Upper lobe of right lung (tissue), 1 donor: ENCODE measurements at places on chromosomes 4 and X. TPM values are rescaled to one million over a fixed set of nuclear protein-coding genes. Genes with fewer than 3 reads are reported as not detected.

Gene PF4V1
- not detected for total RNA-seq

DNA sequence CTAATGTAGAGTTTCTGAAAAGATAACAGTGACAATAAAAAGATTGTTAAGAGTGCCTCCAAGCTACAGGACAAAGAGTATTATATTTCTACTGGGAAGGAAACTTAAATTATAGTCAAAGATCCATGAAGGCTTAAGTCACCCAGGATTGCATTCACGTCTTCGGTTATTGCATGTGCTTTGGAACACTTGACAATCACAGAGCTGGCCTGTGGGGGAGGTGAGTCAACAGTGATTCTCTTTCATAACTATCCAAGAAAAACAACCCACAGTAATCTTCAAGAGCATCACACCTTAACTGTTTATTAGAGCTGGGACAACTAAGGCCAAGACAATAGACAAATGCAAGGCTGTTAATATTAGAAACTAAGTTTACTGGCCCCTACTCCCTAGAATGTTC lies 40.3 kb downstream of the PDGFC start:
- no peaks in the 10 kb centered on the region for H3K27me3 ChIP-seq
- DNase-seq, result no peak
- H3K4me1 ChIP-seq, result no peaks in the 10 kb centered on the region
- H3K4me3 ChIP-seq, result no peak overlapping the region
- H3K36me3 ChIP-seq, result no peaks in the 10 kb centered on the region

Gene CXCL3
- total RNA-seq, result 9.7 TPM

- no peaks in the 10 kb centered on the region for H3K4me1 ChIP-seq
- H3K27ac ChIP-seq, result no peak overlapping the region
- H3K36me3 ChIP-seq, result no peaks in the 10 kb centered on the region
- H3K27me3 ChIP-seq, result no peaks in the 10 kb centered on the region
- no peak overlapping the region for H3K4me3 ChIP-seq
- DNase-seq, result no peak
Measured at GRCh38 chrX:64097891-64098290, 107.6 kb downstream of the AMER1 start.

DNA sequence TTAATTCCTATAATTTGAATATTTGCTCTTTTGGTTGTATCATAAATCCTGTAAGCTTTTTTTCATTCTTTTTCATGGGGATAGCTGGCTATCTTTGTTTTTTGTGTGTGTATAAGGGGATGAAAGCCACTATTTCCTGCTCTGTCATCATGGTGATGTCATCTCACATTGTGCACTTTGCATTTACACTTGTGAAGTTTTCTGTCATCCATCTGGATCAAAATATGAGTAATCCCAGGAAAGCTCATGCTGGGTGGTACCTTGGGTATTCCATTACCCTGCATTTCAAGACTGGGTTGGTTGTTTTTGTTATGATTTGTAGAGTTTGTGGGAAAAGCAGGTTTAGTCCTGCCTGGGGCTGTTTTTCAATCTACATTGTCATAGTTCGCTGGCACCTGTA lies 367.3 kb downstream of the CHIC1 start:
- no peaks in the 10 kb centered on the region for H3K27me3 ChIP-seq
- no peaks in the 10 kb centered on the region for H3K36me3 ChIP-seq
- no peak for DNase-seq
- no peak overlapping the region for H3K4me3 ChIP-seq
- no peak overlapping the region for H3K27ac ChIP-seq
- H3K4me1 ChIP-seq, result no peaks in the 10 kb centered on the region

DNA sequence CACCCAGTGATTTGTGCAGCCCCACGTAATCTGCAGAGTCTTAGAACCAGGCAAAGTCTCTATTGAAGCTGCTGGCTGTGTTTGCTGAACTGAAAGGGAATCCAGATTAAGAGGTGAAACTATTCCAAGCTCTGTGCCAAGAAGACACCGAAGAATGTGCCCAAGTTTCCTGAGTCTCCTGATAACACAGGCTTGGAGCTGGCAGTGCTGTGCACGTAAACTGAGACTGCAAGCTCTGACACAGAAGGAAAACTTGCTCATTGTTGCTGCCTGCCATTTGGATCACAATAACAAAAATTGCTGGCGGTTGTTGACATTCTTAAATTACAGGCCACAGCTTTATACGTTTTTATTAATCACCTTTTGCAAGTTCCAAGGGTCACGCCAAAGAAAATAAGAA lies 60.2 kb upstream of the VCX3B start:
- H3K4me3 ChIP-seq, result no peak overlapping the region
- no peaks in the 10 kb centered on the region for H3K27me3 ChIP-seq
- DNase-seq, result no peak
- H3K27ac ChIP-seq, result no peak overlapping the region
- H3K4me1 ChIP-seq, result no peaks in the 10 kb centered on the region

- no peak overlapping the region for H3K27ac ChIP-seq
- H3K36me3 ChIP-seq, result no peaks in the 10 kb centered on the region
- no peaks in the 10 kb centered on the region for H3K27me3 ChIP-seq
- H3K4me3 ChIP-seq, result no peak overlapping the region
- DNase-seq, result no peak
Measured at GRCh38 chr4:76605099-76605563, 170.1 kb downstream of the SHROOM3 start.

- no peak overlapping the region for H3K27ac ChIP-seq
- no peak for DNase-seq
- H3K4me3 ChIP-seq, result no peak overlapping the region
- no peaks in the 10 kb centered on the region for H3K4me1 ChIP-seq
Measured at GRCh38 chr4:176540814-176541213, 221.0 kb downstream of the SPCS3 start.

DNA sequence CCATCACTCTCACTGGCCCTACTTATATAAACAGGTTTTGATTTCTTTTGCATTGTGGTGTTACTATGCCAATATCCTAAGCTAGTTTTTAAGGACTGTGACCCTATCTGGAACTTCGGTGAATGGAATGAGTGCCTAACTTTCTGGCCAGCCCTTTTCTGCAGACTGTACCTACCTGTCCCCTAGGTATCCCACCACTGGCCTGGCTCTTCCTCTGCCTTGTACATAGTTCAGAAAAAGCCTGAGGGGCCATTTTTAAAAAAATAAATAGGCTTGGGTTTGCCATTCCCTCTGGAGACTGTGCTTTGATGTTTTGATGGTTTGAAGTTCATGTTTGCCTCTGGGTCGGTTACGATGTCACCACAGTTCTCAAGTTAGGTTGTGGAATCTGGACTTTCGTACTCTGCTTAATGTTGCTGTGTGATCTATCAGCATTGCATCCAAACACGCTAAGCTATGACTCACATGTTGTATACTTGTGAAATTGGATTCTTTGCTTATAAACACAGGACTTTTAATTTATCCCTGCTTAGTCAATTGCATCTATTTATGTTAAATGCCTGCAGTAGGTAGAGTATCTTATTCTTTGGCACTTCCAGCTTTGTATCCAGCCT lies 182.0 kb downstream of the ANKRD50 start:
- no peaks in the 10 kb centered on the region for H3K27me3 ChIP-seq
- no peak overlapping the region for H3K27ac ChIP-seq
- no peak overlapping the region for H3K4me3 ChIP-seq
- no peaks in the 10 kb centered on the region for H3K4me1 ChIP-seq

GRCh38 chrX:79268788-79269187 lies 98.3 kb downstream of the ITM2A start:
- no peak overlapping the region for H3K4me3 ChIP-seq
- no peaks in the 10 kb centered on the region for H3K4me1 ChIP-seq
- H3K27me3 ChIP-seq, result no peaks in the 10 kb centered on the region
- no peak for DNase-seq
- H3K27ac ChIP-seq, result no peak overlapping the region

Gene ADD1
- 286 TPM for total RNA-seq

Gene SPINK2
- total RNA-seq, result not detected

DNA sequence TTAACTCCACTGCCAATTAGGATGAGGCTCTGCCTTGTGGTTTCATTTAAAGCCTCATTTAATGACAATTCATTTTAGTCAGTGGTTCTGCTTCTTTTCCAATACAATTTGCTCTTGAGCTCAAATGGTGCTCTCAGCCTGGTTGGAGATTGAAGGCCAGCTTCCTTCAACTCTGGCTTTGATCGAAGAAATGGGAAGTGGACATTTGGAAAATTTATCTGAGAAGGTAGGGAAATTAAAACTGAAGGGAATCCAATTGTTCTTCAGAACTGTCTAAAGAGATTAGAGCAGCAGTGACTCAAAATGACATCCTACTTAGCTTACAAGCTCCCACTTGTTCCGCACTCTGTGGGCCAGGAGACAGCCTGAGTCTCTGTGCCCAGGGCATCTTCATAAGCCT lies 206.8 kb downstream of the SMARCA1 start:
- H3K4me1 ChIP-seq, result no peaks in the 10 kb centered on the region
- no peak overlapping the region for H3K4me3 ChIP-seq
- no peak for DNase-seq

DNA sequence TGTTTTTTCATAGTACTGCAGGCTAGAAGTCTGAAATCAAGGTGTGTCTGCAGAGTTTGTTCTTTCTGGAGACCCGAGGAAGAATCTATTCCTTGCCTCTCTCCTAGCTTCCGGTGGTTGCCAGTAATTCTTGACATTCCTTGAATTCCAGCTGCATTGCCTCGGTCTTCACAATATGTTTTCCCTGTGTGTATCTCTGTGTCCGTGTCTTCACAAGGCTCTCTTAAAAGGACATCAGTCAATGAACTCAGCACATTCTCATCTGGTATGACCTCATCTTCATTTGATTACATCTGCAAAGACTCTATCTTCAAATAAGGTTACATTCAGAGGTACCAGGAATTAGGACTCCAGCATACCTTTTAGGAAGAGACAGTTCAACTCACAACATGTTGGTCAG lies 163.4 kb downstream of the BANK1 start:
- H3K4me1 ChIP-seq, result no peaks in the 10 kb centered on the region
- no peaks in the 10 kb centered on the region for H3K36me3 ChIP-seq
- no peaks in the 10 kb centered on the region for H3K27me3 ChIP-seq
- H3K27ac ChIP-seq, result no peak overlapping the region
- no peak for DNase-seq
- no peak overlapping the region for H3K4me3 ChIP-seq

- peaks cover 74% of the 10 kb centered on the region for H3K4me1 ChIP-seq
- no peaks in the 10 kb centered on the region for H3K27me3 ChIP-seq
- no peak for DNase-seq
- no peaks in the 10 kb centered on the region for H3K36me3 ChIP-seq
Measured at GRCh38 chr4:158811704-158812103, 42.9 kb downstream of the FNIP2 start.

DNA sequence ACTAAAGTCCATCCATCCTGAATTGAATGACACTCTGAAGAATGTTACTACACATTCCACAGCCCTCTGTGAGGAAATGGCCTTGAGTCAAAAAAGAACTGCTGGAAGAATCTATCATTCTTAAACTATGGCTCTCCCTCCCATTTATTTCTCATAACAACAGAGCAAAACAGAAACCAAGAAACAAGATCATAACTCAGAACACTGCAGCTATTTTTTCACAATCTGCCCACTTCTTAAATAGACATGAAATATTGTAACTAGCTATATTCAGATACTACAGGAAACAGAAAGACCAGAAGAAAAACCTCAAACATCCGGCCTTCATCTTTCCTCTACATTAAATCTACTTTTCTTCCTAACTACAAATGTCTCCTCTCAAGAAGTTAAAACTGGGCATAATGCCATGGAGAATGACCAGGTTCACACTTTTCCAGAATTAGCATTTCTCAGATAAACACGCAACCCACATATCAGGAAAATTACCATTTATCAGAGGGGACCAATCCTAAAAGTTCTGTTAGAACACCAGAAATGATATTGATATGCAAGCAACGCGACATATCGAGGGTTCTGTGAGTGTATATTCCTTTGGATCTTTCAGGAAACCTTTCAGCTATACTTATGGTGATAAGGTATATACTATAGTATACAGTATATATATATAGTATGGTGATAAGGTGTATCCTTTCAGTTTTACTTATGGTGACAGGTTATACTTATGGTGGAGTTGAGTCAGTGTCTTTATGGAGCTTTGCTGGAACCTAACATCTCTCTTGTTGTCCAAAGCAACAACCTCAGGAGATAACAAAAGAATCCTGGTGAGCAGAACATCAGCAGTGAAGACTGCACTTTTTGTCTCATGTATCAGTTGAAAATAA lies 60.4 kb upstream of the IRF2 start:
- no peaks in the 10 kb centered on the region for H3K27me3 ChIP-seq
- peak overlapping the region; percentile 98 for H3K27ac ChIP-seq
- H3K4me3 ChIP-seq, result peak overlapping the region; percentile 6
- peaks cover 34% of the 10 kb centered on the region for H3K4me1 ChIP-seq

Gene AKAP17A
- total RNA-seq, result 46.3 TPM

DNA sequence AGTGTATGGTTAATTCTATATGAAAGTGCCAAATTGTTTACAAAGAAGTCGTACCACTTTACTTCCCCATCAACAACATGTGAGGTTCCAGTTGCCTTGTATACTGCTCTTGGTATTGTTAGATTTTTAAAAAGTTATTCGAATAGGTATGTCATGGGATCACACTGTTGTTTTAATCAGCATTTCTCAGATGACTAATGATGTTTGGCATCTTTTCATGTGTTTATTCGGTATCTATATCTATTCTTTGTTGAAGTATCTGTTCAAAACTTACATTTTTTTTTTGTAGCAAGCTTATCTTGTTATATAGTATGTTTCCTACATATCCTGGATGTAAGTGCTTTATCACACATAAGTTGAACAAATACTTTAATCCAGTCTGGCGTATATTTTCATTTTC lies 99.4 kb upstream of the MAB21L2 start:
- H3K27me3 ChIP-seq, result no peaks in the 10 kb centered on the region
- DNase-seq, result no peak
- H3K4me1 ChIP-seq, result no peaks in the 10 kb centered on the region

GRCh38 chr4:70863099-70863790 lies 23.6 kb upstream of the GRSF1 start:
- H3K27ac ChIP-seq, result no peak overlapping the region
- no peaks in the 10 kb centered on the region for H3K36me3 ChIP-seq
- H3K27me3 ChIP-seq, result no peaks in the 10 kb centered on the region
- DNase-seq, result no peak

DNA sequence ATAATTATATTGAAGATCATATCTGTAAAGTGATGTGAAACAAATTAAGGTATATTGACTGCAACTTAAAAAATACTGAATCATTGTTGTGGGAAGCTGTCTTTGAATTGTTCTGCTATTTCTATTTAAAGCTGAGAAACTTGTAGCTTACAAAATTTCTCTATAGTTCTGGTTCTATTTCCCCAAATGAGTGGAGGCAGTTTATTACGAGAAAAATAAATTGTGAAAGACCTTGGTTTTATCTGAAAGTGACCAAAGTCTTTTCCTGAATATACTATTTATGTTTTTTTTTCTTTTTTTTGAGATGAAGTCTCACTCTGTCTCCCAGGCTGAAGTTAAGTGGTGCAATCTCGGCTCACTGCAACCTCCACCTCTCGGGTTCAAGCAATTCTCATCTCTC lies 165.4 kb downstream of the SH3BGRL start:
- no peak for DNase-seq
- H3K4me3 ChIP-seq, result no peak overlapping the region
- no peaks in the 10 kb centered on the region for H3K4me1 ChIP-seq
- H3K36me3 ChIP-seq, result no peaks in the 10 kb centered on the region
- no peaks in the 10 kb centered on the region for H3K27me3 ChIP-seq

GRCh38 chr4:112645541-112646329 lies 8.8 kb downstream of the LARP7 start:
- no peaks in the 10 kb centered on the region for H3K4me1 ChIP-seq
- H3K27ac ChIP-seq, result no peak overlapping the region
- no peak for DNase-seq
- H3K36me3 ChIP-seq, result peaks cover 65% of the 10 kb centered on the region
- H3K4me3 ChIP-seq, result no peak overlapping the region

- no peak overlapping the region for H3K4me3 ChIP-seq
- no peaks in the 10 kb centered on the region for H3K36me3 ChIP-seq
- H3K27ac ChIP-seq, result no peak overlapping the region
Measured at GRCh38 chr4:74291471-74291870, 16.8 kb upstream of the EPGN start.
